ENCODE measurements at places on chromosomes 4 and X. TPM values are rescaled to one million over a fixed set of nuclear protein-coding genes. Genes with fewer than 3 reads are reported as not detected.

Gene CFI
- total RNA-seq = 511 TPM

Gene FREM3
- total RNA-seq = not detected

Gene OPRPN
- not detected for total RNA-seq

Gene SORCS2
- total RNA-seq = 6.2 TPM

Gene RAB33A
- total RNA-seq = 0.27 TPM

Gene RAB39B
- not detected for total RNA-seq

Gene FRMPD4
- total RNA-seq = 0.05 TPM

Gene SRPX2
- 3.8 TPM for total RNA-seq

Gene BTC
- 0.26 TPM for total RNA-seq

Gene TREX2
- total RNA-seq = 0.46 TPM

Gene FAM9A
- total RNA-seq = not detected

Gene ODAPH
- total RNA-seq = not detected

Gene TCP11X2
- total RNA-seq = not detected

Gene EGFL6
- not detected for total RNA-seq

Gene TBX22
- total RNA-seq = not detected

Gene UNC5C
- 0.70 TPM for total RNA-seq

Gene SPANXC
- not detected for total RNA-seq

Gene GPR50
- not detected for total RNA-seq

Gene PROM1
- total RNA-seq = 1.3 TPM

Gene SSX2B
- not detected for total RNA-seq

Gene CT45A10
- total RNA-seq = not detected

Gene APOO
- 11.3 TPM for total RNA-seq

Gene PRR32
- not detected for total RNA-seq

Gene MPP1
- total RNA-seq = 43.1 TPM

Gene MGAT4D
- total RNA-seq = not detected

Gene ATP2B3
- total RNA-seq = not detected

Measured in right lobe of liver (tissue), 6 donors.